ENCODE measurements at places on chromosomes 3 and 15.

DNA sequence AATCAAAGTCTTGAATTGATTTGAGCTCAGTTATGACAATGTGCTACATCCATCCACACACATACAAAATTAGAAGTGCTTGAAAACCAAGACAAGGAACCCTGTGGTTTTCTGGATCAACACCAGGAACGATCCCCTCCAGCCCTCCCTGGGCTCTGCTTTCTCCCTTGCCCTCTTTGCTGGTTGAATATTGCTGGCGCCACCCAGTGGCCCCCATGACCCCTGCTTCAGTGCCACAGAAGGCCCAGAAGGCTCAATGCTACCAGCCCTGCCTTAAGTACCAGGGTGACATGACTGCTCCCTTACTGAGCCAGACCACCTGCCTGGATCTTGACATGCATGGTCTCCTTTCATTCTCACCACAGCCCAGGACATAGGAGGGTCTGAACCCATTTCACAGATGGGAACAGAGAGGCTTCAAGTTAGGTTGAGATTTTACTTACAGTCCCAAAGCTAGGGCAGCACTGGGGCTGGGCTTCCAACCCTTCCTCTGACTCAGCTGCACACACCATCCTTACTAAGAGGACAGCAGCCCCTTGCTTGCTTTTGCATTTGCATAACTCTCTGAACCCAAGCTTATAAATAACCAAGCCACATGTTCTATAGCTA is 15.0 kb downstream of the IL12A start:
- peak; percentile 81 for DNase-seq

DNA sequence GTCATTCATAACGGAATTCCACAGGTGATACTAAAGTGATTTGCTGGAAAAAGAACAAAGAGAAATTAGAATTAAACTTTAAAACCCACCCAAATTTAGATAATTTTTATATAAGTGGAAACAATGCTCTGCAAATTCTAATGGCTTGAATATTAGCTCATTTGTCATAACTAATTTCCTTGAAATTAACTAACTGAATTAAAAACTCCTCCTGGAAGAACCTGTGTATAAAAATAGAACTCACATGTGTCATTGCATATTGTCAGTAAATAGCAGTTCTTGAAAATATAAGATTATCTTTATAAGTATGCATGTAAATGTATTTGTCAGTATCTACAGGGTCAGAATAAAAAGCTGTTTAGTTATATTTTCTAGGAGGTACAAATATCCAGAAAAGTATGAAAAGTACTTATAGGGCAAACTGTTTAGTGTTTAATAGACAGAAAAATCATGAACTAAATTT is 16.3 kb downstream of the ZIC1 start:
- DNase-seq, result no peak

GRCh38 chr3:187996609-187997008 is 157.3 kb upstream of the LPP start:
- DNase-seq, result no peak

DNA sequence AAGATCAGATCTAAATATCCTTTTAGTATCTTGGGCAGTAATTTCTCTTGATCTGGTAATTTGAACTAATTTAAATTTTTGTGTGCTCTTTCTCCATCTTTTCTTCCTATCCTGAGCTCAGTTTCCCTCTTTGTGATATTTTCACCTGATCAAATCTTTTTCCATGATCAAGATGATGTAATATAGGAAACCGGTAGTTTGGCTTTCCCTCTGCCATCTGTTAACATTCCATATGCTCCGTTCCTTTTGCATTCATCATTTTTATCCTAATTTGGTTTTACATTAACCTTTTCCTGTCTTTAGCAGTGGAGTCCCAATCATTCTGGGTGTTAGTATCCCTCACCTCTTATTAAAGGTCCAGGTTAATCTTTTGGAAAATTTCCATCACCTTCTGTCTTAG is 5.9 kb upstream of the ABHD6 start:
- DNase-seq, result peak; percentile 15

DNA sequence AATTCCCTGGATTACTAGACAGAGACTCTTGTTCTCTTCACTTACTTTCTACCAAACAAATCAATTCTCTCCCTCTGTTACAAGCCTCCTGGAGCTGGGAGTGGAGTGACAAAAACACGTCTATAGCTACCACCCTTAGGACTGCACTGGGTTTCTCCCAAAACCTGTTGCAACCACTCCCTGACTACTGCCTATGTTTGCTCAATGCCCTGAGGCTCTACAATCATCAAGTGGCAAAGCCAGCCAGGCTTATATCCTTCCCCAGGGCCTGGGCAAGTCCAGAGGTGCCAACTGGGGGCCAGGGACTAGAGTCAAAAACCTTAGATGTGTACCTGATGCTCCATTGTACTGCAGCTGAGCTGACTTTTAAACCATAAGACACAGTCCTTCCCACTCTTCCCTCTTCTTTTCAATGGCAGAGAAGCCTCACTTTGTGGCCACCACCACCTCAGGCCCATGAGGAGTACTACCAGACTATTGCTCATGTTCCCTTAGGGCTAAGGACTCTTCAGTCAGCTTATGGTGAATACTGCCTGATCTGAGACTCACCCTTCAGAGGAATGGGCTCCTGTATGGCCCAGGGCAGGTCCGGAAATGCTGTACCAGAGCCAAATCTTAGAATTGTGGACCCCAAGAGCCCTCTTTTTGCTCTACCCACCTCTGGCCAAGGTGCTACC is 125.4 kb upstream of the PLCL2 start:
- DNase-seq, result no peak

- no peak for DNase-seq
These were observed 20.1 kb downstream of the GOLGA6A start for GRCh38 chr15:74062236-74062635.

DNA sequence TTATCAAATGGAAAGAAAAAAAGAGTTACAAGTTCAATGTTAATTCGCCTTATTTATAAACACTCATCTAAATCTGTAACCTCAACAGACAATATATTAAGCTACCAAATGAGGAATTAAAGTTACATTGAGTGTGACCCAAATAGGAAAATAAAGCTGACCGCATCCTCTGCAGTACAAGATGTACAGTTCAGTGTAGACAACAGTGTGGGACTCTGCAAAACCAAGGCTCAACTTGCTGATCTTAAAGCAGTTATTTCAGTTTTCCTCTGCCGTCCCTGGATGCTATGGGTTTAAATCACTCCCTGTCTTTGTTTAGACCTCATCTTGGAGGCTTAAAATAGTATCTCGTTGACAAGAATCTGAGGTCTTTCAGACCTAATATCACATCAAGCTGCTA is 458.8 kb downstream of the MECOM start:
- no peak for DNase-seq

- DNase-seq, result peak; percentile 93
These were observed 894 bp upstream of the CCNL1 start for GRCh38 chr3:157160658-157161424.

DNA sequence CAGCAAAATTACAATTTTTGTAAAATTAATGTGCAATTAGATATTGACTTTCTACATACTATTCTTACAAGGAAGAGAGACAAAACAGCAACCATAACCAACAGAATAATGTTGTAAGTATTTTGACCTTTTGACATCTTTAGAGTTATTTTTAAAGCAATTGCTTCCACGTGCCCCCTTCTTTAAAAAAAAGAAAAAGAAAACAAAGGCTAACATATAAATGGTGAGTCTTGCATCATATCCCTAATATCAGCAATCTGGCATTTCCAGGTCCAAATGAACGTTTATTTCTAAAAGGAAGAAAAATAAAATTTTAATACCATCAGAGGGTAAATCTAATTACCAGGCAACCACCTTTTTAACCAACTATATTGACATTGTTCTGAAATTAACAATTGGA is 19.3 kb upstream of the STRIT1 start:
- DNase-seq, result peak; percentile 34

DNA sequence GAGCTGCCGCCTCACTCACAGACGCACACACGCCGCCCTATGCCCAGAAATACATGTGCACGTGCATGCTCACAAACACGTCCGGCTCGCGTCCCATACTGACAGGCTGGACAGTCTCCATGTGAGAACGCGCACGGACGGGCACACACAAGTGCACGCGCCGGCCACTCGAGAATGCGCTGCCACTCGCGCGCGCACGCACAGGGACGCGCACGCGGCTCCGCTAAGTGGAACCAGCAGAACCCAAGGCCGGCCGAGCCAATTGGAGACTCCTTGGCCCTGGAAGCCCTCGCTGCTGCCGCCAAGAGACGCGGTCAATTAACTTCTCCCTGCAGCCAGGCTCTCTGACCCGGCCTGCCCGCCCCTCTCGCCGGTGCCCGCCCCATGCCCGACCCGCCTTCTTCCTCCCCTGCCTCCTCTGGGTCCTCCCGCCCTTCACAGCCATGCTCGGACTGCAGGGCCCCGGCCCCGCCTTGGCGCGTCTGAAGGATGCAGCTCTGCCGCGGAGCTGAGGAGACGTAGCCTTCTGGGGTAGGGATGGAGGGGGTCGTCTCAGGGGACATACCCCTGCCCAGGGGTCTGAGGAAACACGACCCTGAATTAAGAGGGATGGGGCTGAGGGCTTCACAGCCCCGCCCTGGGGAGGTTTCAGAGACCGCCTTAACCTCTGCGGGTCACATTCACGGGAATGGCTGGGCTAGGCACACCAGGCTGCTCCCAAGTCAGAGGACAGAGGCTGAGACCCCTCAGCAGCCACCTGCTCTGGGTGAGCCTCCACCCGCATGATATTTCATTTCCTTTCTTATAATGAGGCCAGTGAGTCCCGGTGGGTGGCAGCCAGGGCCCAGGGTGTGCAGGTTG is 15.0 kb downstream of the PTH1R start:
- DNase-seq, result peak; percentile 49

GRCh38 chr3:106518516-106518915 is 649.7 kb upstream of the CBLB start:
- peak; percentile 57 for DNase-seq

- DNase-seq, result peak; percentile 14
These were observed 109.3 kb downstream of the SHQ1 start for GRCh38 chr3:72738752-72739530.

DNA sequence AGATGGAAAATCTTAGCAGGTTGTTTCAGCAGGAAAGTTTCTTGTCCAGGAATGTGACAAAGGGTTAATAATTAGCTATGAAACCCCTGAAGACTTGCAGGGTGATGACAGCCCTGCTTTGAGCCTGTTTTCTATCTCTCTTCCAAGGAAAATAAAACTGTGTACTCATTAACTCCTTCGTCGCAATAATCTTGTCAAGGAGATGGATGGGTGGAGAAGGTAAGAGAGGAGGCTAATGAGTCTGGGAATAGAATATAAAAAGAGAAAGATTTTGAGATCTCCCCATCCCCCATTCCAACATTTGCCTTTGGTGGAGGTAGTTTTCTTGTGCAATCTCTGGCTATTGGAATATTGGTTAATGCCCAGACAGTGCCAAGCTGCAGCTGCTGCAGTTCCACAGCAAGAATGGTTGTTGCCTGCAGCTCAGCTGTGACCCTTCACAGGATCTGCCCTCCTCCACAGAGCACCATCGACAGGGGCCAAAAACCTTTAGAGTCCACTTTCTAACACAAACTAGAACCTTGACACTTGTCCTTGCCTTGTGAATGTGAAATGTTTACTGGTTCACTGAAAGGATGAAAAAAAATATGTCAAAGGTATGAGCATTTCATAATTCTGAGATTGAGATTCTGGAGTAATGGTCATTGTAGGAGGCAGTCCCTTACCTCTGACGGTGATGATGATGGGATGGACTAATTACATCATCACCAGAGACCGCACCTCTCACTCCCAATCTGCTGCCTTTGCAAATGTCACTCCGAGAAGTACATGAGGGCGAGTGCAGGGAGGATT is 4.2 kb upstream of the LRIG1 start:
- DNase-seq, result no peak

DNA sequence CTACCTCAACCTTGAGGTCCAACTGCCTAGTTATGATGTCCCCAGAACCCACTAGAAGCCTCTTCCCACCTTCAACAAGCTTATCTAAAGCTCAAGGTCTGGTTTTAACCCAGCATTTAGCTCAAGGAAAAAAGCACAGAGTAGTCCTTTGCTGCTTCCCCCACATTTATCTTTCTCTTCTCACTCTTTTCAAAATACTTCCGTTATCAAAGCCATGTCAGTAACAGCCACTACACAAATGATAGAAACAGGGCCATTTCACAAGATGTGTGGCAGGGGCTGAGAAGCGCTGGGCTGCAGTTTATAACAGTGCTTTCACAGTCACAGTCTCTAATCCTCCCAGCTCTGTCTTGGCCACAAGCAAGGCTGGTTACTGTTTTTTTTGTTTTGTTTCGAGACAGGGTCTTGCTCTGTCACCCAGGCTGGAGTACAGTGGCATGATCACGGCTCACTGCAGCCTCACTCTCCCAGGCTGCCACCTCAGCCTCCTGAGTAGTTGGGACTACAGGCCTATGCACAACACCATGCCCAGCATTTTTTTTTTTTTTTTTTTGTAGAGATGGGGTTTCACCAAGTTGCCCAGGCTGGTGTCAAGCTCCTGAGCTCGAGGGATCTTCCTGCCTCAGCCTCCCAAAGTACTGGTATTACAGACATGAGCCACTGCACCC is 218.8 kb downstream of the OSBPL10 start:
- DNase-seq, result no peak

DNA sequence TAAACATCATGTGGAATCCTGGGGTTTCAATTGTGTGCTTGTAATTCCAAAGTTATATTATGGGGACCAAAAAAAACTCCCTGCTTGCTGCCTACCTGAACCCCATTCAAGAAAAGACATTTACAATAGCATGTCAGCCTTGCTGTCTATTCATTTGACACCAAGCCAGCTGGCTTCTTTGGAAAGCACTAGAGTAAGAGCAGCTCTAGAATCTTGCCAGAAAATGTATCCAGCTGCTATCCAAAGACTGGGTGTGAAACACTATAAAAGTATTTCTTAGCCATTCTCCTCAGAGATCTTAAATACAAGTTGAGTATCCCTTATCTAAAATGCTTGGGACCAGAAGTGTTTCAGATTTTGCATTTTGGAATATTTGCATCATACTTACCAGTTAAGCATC is 87.4 kb downstream of the RAD18 start:
- DNase-seq, result peak; percentile 46

DNA sequence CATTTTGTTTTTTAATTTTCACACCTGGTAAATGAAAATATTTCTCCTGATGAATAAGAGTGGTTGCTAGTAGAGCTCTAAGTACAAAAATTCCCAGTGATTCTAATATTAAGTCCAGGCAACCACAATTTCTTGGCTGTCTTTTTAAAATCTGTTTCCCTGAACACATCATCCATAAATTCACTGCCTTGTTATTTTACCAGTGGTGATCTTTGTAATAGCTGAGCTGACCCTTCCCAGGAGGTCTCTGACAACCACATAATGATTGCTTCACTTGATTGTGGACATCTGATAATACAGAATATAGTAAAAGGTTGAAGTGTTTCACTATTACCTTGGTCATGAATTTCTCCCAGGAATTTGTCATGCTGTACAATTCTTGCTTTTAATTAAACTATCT is 13.9 kb upstream of the TOP2B start:
- DNase-seq, result no peak

GRCh38 chr15:82692171-82692570 is 17.5 kb downstream of the AP3B2 start:
- DNase-seq, result no peak

DNA sequence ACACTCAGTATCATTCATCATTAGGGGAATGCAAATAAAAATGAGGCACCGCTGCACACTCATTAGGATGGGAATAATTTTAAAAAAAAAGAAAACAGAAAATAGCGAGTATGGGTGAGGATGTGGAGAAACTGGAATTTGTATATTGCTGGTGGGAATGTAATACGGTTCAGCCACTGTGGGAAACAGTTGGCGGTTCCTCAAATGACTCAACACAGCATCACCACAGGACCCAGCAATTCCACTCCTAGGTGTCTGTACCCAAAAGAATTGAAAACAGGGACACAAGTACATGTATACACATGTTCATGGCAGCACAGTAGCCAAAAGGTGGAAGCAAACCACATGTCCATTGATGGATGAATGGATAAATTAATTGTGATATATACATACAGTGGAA is 35.2 kb upstream of the RFTN1 start:
- peak; percentile 77 for DNase-seq

Data from fibroblast of skin of scalp (primary cell).